ENCODE measurements at places on chromosomes 16 and 17.
A peak's percentile ranks its signal among the peaks of the same experiment; 100 is the strongest.

DNA sequence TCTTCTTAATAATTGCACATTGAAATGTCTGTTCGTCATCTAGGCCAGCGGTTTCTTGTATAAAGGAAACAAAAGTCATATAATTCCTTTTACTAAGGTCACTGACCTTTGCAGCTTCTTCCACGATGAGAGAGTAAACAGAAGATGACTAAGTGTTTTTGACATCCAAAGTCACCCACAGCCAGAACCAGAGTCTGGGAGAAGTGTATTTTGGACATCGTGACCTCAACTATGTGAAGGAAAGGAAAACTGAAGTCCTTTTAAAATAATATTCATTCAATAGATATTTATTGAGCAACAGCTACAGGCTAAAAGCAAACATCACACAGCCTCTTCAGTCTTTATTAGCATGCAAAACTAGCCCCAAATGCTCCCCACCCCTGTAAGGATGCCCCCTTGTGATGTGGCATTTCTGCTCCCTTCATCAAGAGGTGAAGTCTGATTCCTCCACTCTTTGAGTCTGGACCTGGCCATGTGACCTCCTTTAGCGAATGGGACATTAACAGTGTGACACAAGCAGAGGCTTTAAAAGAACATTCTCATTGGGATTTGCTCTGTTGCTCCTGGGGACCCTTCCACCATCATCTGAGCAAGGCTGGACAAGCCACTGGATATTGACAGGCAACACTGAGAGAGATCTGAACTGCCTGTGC is 8.1 kb upstream of the PMP22 start:
- no peak for DNase-seq

DNA sequence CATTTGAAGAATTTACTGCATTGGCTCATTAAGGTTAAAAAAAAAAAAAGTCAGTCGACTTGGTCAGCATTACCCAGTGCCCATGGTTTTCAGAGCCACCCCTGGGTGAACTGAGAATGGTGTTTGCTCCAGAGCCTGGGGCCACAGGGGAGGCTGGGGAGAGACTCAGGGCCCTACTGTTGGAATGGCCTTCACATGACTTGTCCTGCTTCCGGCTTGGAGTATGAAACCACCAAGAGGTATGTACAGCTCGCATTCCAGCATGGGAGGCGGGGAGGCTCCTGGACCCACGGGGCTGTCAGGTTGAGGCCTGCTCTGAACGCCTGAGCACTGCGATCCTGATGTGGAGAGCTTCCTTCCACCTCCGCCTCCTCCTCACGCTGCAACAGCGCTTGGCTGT is 36.8 kb downstream of the MSI2 start:
- no peak for DNase-seq

DNA sequence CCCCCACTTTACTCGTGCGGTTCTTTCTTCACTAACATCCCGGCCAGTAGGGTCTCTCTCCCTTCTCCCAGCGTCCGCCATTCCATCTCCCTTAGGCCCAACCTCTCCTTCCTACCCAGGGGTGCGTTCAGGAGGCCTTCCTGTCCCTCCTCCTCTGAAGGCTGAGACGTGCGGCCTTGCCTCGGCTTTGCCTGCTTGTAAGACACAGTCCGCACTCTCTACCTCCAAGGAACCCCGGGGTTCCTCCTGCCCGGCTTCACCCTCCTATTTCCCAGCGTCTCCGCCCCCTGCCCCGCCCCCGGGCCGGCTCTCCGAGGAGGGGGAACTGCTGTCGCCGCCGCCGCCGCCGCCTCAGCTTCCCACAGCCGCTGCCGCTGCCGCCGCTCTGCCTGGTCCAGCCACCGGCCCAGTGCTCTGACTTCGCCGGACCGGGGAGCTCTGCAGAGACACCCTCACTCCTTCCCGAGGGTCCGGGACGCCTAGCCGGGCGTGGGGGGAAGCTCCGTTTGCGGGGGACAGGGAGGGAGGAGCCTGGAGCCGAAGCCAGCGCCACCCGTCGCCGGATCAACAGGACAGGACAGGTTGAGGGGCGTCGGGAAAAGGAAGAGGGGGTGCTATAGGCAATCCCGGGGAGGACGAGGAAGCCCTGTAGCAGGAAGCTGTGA is 1.2 kb upstream of the FGF11 start:
- peak; percentile 54 for DNase-seq

GRCh38 chr17:63405741-63406261 is 40.3 kb downstream of the CYB561 start:
- DNase-seq: peak; percentile 23

DNA sequence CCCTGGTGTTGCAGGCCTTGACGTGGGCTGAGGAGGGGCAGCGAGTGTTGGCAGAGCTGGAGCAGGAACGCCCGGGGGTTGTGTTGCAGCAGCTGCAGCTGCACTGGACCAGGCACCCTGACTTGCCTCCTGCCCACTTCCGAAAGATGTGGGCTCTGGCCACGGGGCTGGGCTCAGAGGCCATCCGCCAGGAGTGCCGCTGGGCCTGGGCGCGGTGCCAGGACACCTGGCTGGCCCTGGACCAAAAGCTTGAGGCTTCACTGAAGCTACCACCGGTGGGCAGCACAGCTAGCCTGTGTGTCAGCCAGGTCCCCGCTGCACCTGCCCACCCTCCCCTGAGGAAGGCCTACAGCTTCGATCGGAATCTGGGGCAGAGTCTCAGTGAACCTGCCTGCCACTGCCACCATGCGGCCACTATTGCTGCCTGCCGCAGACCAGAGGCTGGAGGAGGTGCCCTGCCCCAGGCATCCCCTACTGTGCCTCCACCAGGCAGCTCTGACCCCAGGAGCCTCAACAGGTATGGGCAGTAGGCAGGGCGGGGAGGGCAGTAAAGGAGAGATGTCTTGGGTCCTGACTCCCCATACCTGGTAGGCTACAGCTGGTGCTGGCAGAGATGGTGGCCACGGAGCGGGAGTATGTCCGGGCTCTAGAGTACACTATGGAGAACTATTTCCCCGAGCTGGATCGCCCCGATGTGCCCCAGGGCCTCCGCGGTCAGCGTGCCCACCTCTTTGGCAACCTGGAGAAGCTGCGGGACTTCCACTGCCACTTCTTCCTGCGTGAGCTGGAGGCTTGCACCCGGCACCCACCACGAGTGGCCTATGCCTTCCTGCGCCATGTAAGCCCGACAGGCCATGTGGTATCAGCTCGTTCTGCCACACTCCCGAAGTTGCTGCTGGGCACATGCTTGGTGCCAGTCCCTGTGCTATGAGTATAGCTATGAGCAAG is 5.6 kb downstream of the PLEKHG4 start:
- no peak for DNase-seq

Data from CD4-positive, alpha-beta T cell treated with Interleukin-6 at 100 ng/mL for 8 hours (primary cell).